DMS 273 treated with DMSO at 0.1 percent for 48 hours (cell line): ENCODE measurements at places on chromosomes 7 and 10.

DNA sequence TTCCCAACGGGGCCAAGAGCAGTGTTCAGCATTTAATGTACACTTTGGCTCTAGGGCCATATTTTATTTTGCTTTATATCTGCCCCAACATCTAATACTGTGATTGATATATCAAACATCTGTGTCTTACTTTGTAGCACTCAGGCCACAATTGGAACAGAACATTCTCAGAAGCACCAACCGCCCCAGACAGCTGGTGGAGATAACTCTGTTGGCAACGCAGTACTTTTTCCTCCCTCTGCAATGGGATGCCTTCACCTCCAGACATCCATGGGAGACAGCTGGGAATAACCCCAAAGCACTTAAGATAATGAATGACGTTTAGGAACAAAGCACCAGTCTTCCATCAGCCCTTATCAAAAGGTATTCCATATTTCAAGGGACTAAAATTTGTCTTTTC, 57.4 kb downstream of the PIP4K2A start:
- DNase-seq, result no peak

DNA sequence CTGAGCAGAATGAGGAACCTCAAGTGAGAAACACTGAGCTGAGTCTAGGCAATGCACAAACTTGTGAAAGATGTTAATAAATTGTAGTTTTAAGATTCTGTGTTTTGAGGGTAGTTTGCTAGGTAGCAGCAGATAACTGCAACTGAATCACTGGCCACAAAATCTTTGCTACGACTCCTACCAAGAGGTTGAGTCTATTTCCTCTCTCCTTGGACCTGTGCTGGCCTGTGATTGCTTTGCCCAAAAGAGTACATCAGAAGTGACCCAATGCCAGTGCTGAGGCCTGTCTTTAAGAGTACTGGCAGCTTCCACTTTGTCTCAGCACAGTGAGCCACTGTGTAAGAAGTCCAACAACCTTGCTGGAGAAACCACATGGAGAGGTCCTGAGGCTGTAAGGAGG, 11.9 kb upstream of the TSPAN13 start:
- DNase-seq, result no peak

- DNase-seq, result no peak
Observed at GRCh38 chr7:35467456-35467978, 213.6 kb upstream of the TBX20 start.

GRCh38 chr10:47238331-47239095, 61.5 kb upstream of the GDF10 start:
- no peak for DNase-seq

- no peak for DNase-seq
Observed at GRCh38 chr10:27746397-27747095, 927 bp upstream of the MKX start.
